ENCODE measurements at places on chromosomes 2 and 18. TPM values are rescaled to one million over a fixed set of nuclear protein-coding genes. Genes with fewer than 3 reads are reported as not detected.

- no peaks in the 10 kb centered on the region for H3K27me3 ChIP-seq
- H3K4me1 ChIP-seq, result no peaks in the 10 kb centered on the region
- H3K27ac ChIP-seq, result no peak overlapping the region
- DNase-seq, result no peak
- H3K4me3 ChIP-seq, result no peak overlapping the region
- H3K36me3 ChIP-seq, result no peaks in the 10 kb centered on the region
Observed at GRCh38 chr18:73940721-73941120, 206.9 kb downstream of the FBXO15 start.

GRCh38 chr2:189161894-189162293, 17.7 kb downstream of the COL5A2 start:
- H3K27me3 ChIP-seq, result no peaks in the 10 kb centered on the region
- H3K4me3 ChIP-seq, result no peak overlapping the region
- no peak overlapping the region for H3K27ac ChIP-seq

DNA sequence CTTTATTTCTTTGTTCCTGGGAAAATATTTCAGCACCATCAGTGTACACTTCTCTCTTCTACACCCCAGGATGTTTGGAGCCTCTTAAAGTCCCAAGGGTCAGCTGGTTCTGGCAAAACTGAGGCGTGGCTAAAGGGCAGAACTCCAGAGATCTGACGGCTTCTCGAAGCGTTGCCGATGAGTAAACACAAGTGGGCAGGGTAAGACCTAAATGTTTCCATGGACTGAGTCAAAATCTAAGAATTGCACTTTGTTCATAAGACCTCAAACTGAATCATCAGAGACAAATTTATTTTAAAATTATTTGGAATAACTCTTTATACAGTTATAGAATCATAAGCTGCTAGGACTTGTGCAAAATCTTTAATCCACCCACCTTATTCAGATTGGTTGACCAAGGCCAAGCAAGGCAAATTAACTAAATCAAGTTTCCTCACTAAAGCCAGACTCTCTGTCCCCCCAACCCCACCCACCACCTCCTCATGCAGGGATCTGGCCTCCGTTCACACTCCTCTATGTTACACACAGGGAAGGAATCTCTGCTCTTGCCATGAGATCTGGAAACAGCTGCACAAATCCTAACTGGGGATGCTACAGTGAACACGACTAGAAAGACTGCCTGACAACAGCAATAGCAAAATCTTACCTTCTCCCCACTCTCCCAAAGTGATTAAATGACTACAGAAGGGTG, 342.6 kb upstream of the KLHL29 start:
- DNase-seq, result no peak
- no peak overlapping the region for H3K4me3 ChIP-seq
- H3K27me3 ChIP-seq, result no peaks in the 10 kb centered on the region
- no peaks in the 10 kb centered on the region for H3K4me1 ChIP-seq

GRCh38 chr2:10026940-10027569, 16.3 kb upstream of the KLF11 start:
- no peaks in the 10 kb centered on the region for H3K27me3 ChIP-seq
- peaks cover 49% of the 10 kb centered on the region for H3K4me1 ChIP-seq
- no peak overlapping the region for H3K27ac ChIP-seq
- H3K4me3 ChIP-seq, result no peak overlapping the region
- H3K36me3 ChIP-seq, result no peaks in the 10 kb centered on the region
- DNase-seq, result no peak

- no peaks in the 10 kb centered on the region for H3K4me1 ChIP-seq
- no peaks in the 10 kb centered on the region for H3K36me3 ChIP-seq
- H3K4me3 ChIP-seq, result no peak overlapping the region
- H3K27ac ChIP-seq, result no peak overlapping the region
- no peak for DNase-seq
Observed at GRCh38 chr2:46050489-46050888, 246.7 kb upstream of the EPAS1 start.

GRCh38 chr2:28047681-28048080, 157.2 kb downstream of the BABAM2 start:
- no peak overlapping the region for H3K27ac ChIP-seq
- no peaks in the 10 kb centered on the region for H3K36me3 ChIP-seq
- H3K4me3 ChIP-seq, result no peak overlapping the region
- DNase-seq, result no peak

- H3K27me3 ChIP-seq, result no peaks in the 10 kb centered on the region
- no peak overlapping the region for H3K4me3 ChIP-seq
- no peak overlapping the region for H3K27ac ChIP-seq
- peak; percentile 14 for DNase-seq
- no peaks in the 10 kb centered on the region for H3K4me1 ChIP-seq
- no peaks in the 10 kb centered on the region for H3K36me3 ChIP-seq
Observed at GRCh38 chr2:132651115-132652045, 18.6 kb downstream of the LYPD1 start.

DNA sequence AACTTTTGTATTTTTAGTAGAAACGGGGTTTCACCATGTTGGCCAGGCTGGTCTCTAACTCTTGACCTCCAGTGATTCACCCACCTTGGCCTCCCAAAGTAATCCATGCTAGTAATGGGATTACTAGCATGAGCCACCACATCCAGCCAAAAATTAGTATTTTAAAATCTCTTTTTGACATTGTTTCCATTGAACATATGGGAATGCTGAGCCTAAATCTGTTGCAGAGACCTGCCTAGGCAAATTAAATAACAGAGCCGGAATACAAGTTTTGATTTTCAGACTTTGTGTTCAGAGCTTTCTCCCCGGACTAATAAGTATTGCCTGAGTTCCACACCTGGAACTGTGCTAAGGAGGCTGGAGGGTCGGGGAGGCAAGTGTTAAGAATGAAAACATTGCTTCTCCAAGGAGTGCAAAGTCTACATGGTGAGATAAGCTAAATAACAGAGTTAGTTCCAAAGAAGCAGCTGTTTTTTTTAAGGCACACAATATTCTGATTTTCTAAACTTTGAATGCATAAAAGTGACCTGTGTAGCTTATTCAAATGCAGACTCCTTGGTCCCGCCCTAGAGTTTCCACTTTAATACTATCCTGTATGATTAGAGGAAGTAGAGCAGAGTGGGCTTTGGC, 150.6 kb upstream of the CELF4 start:
- no peaks in the 10 kb centered on the region for H3K36me3 ChIP-seq
- H3K4me1 ChIP-seq, result no peaks in the 10 kb centered on the region
- H3K27me3 ChIP-seq, result no peaks in the 10 kb centered on the region

GRCh38 chr2:98469862-98470544, 25.3 kb downstream of the INPP4A start:
- no peaks in the 10 kb centered on the region for H3K36me3 ChIP-seq
- no peak for DNase-seq
- H3K27ac ChIP-seq, result no peak overlapping the region
- H3K4me3 ChIP-seq, result no peak overlapping the region

- no peaks in the 10 kb centered on the region for H3K4me1 ChIP-seq
- no peaks in the 10 kb centered on the region for H3K27me3 ChIP-seq
- no peak overlapping the region for H3K4me3 ChIP-seq
- DNase-seq, result no peak
Observed at GRCh38 chr2:143936848-143937722, 582.8 kb downstream of the ZEB2 start.

DNA sequence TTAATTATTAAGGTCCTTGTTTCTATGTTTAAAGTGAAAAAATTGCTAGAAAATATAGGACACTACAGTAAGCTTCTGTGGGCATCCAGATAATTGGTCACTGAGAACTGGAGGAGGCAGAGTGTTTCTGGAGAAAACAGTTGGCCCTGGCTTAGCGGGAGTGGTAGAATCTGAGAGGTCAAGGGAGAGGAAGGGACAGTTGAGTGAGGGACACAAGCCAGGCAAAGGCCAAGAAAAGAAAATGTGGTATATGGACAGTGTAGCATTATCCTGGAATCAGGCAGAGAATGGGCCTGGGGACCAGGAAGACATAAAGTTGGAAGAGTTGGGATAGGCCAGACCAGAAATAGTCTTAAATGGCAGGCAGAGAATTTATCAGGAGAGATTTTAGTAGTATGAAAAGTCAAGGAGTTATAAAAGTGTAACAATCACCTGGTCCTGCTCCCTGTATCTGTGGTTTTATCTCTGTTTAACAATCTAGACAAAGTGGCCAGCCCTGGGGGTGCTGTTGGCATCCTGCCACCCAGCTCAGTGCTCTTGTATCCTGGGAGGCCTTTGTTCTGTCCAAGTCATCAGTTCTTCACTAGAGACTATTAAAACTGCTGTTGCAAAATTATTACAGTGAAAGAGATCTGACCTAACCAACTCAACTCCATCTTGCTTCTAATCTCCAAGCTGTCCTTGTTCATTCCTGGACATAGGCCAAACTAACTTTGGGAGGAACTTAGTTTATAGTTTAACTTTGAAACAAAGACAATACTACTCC, 15.4 kb upstream of the MSGN1 start:
- no peaks in the 10 kb centered on the region for H3K36me3 ChIP-seq
- H3K4me3 ChIP-seq, result no peak overlapping the region
- DNase-seq, result no peak
- no peak overlapping the region for H3K27ac ChIP-seq
- H3K4me1 ChIP-seq, result no peaks in the 10 kb centered on the region

DNA sequence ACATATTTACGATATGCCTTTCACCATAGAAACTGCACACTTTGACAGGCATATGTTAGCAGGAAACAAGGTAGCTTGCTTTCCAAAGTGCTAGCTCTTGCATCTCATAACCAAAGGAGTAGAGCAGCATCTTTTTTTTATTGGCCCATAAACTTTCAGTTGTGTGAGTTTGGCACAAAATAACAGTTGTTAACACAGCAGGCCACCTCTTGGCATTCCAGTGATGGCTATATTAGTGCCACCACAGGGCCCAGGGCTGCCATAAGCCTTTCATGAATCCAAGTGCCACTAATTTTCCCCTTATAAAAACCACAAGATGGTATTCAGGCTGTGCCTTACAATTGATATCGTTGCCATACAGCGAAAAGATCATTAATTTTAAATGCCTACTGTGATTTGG, 40.3 kb upstream of the KLF7 start:
- H3K27ac ChIP-seq, result no peak overlapping the region
- no peaks in the 10 kb centered on the region for H3K36me3 ChIP-seq
- no peak overlapping the region for H3K4me3 ChIP-seq
- no peaks in the 10 kb centered on the region for H3K4me1 ChIP-seq
- H3K27me3 ChIP-seq, result no peaks in the 10 kb centered on the region

GRCh38 chr2:178265851-178266250, 71.5 kb downstream of the OSBPL6 start:
- no peak overlapping the region for H3K27ac ChIP-seq
- H3K27me3 ChIP-seq, result no peaks in the 10 kb centered on the region
- no peak overlapping the region for H3K4me3 ChIP-seq

- no peak for DNase-seq
- H3K27me3 ChIP-seq, result no peaks in the 10 kb centered on the region
Observed at GRCh38 chr2:213678437-213679218, 394.4 kb downstream of the SPAG16 start.

GRCh38 chr2:191465766-191466420, 212.0 kb upstream of the NABP1 start:
- H3K4me1 ChIP-seq, result no peaks in the 10 kb centered on the region
- no peaks in the 10 kb centered on the region for H3K36me3 ChIP-seq
- no peak overlapping the region for H3K4me3 ChIP-seq
- peaks cover 5% of the 10 kb centered on the region for H3K27me3 ChIP-seq

GRCh38 chr18:32553640-32554365, 83.1 kb upstream of the GAREM1 start:
- no peak for DNase-seq
- no peaks in the 10 kb centered on the region for H3K4me1 ChIP-seq
- H3K36me3 ChIP-seq, result no peaks in the 10 kb centered on the region
- no peak overlapping the region for H3K27ac ChIP-seq

GRCh38 chr2:182584462-182584861, 131.6 kb upstream of the DNAJC10 start:
- no peaks in the 10 kb centered on the region for H3K4me1 ChIP-seq
- H3K27ac ChIP-seq, result no peak overlapping the region
- no peak overlapping the region for H3K4me3 ChIP-seq
- no peaks in the 10 kb centered on the region for H3K27me3 ChIP-seq
- no peak for DNase-seq

GRCh38 chr2:229153267-229153666, 117.8 kb downstream of the PID1 start:
- no peaks in the 10 kb centered on the region for H3K4me1 ChIP-seq
- no peaks in the 10 kb centered on the region for H3K27me3 ChIP-seq
- H3K27ac ChIP-seq, result no peak overlapping the region
- no peak overlapping the region for H3K4me3 ChIP-seq
- no peak for DNase-seq
- no peaks in the 10 kb centered on the region for H3K36me3 ChIP-seq

DNA sequence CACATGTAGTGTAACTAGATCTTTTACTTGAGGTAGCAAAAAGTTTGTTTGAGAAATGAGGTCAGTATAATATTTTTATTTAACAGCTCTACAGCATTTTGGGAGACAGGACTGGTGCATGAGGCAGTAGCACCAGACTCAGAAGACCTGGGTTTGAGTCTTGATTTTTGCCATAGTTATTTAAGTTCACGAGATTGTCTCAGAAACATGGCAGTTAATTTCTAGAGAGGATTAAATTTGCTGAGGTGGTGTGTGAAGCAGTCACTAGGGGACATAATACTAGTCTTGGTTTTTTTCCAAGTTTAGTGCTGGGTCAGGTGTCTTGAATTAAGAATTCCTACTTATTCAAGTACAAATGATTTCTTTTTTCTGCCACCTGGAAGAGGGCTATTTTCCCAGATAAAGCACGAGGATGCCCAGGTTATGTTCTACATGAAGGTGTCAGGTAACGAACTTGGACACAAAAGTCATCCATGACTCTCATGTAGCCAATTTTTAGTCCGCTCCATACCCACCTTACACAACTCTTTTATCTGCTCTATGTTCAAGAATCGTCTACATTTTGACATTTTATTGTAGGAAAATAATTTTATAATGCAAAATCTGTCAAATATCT, 1.4 kb downstream of the MARCHF7 start:
- peak; percentile 30 for DNase-seq
- H3K4me1 ChIP-seq, result peaks cover 17% of the 10 kb centered on the region
- peaks cover 53% of the 10 kb centered on the region for H3K36me3 ChIP-seq
- peak overlapping the region; percentile 99 for H3K27ac ChIP-seq

- H3K27ac ChIP-seq, result no peak overlapping the region
- DNase-seq, result no peak
- no peaks in the 10 kb centered on the region for H3K4me1 ChIP-seq
- H3K4me3 ChIP-seq, result no peak overlapping the region
- H3K27me3 ChIP-seq, result 0 out of 2 replicates have a peak, but pooled peaks cover 5% of the 10 kb centered on the region
Observed at GRCh38 chr2:55883357-55883756, 40.2 kb downstream of the EFEMP1 start.

GRCh38 chr2:32558492-32558891, 69.4 kb upstream of the TTC27 start:
- H3K4me3 ChIP-seq, result no peak overlapping the region
- no peak overlapping the region for H3K27ac ChIP-seq
- peaks cover 36% of the 10 kb centered on the region for H3K36me3 ChIP-seq
- no peak for DNase-seq
- H3K27me3 ChIP-seq, result no peaks in the 10 kb centered on the region
- no peaks in the 10 kb centered on the region for H3K4me1 ChIP-seq

Gene CDH19
- not detected for total RNA-seq

Gene ADAM23
- total RNA-seq, result 0.02 TPM

Gene FOXI3
- total RNA-seq, result not detected

Gene DCC
- not detected for total RNA-seq

Gene ALPI
- not detected for total RNA-seq

Gene KCNK3
- 0.20 TPM for total RNA-seq

Gene CHRNG
- total RNA-seq, result not detected

Measured in K562 (cell line).